Fibroblast of mammary gland (primary cell): ENCODE measurements at places on chromosomes 1 and 21.

DNA sequence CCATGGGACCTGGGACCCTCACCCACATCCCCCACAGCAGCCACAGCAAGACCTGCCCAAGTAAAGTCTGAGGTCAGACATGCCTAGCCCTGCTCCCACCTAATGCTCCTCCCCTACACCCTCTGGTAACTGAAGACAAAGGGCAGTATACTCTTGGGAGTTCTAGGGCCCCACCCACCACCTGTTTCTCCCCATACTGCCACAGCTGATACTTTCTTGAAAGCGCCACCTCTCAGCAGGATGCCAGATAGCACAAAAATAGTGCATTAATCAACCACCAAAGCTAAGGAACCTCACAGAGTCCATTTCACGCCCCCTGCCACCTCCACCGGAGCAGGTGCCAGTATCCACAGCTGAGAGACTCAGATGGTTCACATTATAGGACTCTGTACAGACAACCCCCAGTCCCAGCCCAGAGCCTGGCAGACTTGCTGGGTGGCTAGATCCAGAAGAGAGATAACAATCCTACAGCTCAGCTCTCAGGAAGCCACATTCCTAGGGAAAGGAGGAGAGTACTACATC, 238.1 kb downstream of the LRRC40 start:
- DNase-seq = no peak

DNA sequence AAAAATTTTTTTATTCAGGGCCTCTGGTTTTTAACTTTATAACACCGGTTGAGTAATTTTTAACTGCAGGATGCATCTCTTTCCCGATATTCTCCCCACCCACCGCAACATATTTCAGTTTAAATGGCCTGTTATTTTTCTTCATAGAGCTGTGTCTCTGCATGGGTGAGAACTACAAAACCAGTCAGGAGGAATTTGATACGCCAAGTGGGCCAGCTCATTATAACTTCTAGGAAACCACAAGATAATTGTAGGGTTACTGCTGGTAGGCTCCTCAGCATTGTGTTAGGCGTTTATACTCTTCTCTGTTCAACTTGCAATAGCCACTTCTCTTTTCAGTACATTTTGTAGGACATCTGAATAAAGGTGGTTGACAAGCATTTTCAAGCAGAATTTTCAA, 169.7 kb downstream of the PBX1 start:
- peak; percentile 56 for DNase-seq

DNA sequence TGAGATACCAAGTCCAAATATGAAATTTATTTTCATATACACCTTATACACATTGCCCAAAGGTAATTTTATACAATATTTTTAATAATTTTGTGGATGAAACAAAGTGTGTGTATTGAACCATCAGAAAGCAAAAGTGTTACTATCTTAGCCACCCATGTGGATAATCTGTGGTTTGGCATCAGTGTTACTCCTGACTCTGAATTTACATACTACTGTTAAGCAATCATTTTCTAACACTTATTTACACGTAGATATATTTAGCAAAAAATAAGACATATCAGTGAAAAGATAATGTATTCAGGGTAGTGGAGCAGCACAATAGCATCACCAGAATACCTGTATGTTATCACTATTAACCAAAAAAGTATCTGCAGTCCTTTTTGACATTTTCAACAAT, 23.8 kb downstream of the DENND2D start:
- DNase-seq = no peak

DNA sequence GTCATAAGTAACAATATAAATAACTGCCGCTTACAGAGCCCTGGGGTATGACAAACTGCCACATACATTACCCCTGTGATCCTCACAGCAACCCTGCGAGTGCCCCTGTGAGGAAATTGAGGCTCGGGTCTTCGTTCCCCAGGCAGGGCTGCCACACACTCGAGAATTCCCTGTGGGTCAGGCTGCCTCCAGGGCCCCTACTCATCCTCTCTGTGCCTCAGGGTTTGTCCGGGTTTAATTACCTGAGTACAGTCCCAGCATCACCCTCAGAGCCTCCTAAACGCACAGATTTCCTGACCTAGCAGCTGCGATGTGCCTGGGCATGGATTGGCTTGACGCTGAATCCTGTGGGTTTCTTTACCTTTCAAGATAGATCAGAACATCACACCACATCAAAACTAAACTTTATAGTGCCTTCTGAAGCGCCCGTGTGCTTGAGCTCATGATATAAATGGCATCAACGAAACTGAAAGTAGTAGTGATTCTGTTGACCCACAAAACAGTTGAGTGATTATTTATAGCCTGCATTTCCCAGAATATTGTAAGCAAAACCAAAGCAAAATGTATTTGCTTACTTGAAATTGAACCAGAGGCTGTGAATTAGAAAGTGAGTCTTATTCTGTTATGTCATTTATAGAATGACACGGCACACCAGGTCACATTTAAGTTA, 14.0 kb downstream of the SLC37A1 start:
- no peak for DNase-seq
